ENCODE measurements at places on chromosomes 6 and 20.

GRCh38 chr6:44868910-44869309, 459.2 kb upstream of the RUNX2 start:
- H3K4me1 ChIP-seq: no peaks in the 10 kb centered on the region
- H3K27ac ChIP-seq: no peak overlapping the region
- no peaks in the 10 kb centered on the region for H3K27me3 ChIP-seq
- H3K4me3 ChIP-seq: no peak overlapping the region
- no peak for DNase-seq
- no peaks in the 10 kb centered on the region for H3K36me3 ChIP-seq

GRCh38 chr20:43188861-43189553, 699 bp downstream of the PTPRT start:
- DNase-seq: no peak
- peaks cover 22% of the 10 kb centered on the region for H3K27me3 ChIP-seq
- no peak overlapping the region for H3K27ac ChIP-seq
- no peaks in the 10 kb centered on the region for H3K4me1 ChIP-seq
- H3K4me3 ChIP-seq: no peak overlapping the region

DNA sequence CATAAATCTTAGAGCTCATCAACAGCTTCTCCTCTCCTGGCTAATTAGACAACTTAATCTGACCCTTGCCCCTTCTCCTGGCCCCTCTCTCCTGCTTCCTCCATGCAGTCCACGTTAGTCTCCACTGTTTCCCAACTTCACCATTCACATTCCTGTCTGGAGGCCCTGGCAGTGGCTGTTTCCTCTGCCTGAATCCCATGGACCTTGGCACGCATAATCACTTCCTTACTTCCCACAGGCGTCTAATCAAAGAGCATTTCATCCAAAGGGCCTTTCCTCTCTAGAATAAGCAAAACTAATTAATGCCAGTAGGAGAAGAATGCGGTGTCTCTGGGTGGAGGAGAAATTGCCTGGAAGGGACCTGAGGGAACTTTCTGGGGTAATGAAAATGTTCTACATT, 16.4 kb upstream of the XRN2 start:
- no peak overlapping the region for H3K27ac ChIP-seq
- no peaks in the 10 kb centered on the region for H3K36me3 ChIP-seq
- no peaks in the 10 kb centered on the region for H3K27me3 ChIP-seq
- no peaks in the 10 kb centered on the region for H3K4me1 ChIP-seq

- no peaks in the 10 kb centered on the region for H3K4me1 ChIP-seq
- no peak overlapping the region for H3K27ac ChIP-seq
- no peak for DNase-seq
- no peaks in the 10 kb centered on the region for H3K27me3 ChIP-seq
- H3K4me3 ChIP-seq: no peak overlapping the region
These were observed 162.5 kb downstream of the CDH4 start for GRCh38 chr20:61414455-61414991.

DNA sequence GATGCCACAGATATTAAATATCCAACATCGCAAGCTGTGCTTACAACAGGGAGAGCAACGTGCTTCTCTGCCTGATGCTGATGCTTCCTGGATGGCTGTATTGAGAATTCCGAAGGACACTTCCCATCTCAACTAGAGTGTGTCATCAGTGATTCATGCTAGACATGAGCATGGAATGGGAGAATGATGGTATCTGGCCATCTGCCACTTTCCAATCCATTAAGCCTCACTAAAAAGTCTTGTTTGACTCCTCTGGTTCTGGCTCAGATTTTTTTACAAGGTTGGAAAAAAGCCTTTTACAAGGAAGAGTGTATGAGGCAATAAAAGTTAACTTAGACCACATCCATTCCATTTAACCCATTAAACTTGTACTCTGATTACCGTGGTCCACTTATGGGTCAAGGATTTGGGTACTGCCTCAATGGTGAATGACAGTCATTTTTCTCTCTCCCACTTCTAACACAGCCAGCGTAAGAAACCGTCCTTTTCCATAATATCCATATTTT, 265.3 kb downstream of the UST start:
- no peaks in the 10 kb centered on the region for H3K36me3 ChIP-seq
- no peaks in the 10 kb centered on the region for H3K4me1 ChIP-seq
- DNase-seq: no peak
- H3K4me3 ChIP-seq: no peak overlapping the region
- H3K27ac ChIP-seq: no peak overlapping the region
- H3K27me3 ChIP-seq: no peaks in the 10 kb centered on the region

DNA sequence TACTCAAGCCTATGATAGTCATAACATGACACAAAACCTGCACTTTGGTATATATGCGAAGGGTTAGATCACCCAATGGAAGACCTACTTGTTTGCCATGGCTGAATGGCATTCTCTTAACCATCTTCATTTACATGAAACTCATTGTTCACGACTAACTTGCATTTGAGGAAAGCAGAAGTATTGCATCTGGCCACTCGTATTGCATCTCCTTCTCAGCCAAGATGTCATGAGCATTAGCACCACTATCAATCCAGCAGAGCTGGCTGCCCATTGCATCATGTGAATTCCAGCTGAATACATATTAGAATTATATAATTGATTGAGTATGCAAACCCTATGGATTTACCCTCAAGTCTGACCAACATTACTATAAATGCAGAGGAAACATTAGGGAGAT, 390.2 kb downstream of the LAMA2 start:
- no peaks in the 10 kb centered on the region for H3K36me3 ChIP-seq
- no peaks in the 10 kb centered on the region for H3K4me1 ChIP-seq
- H3K27me3 ChIP-seq: no peaks in the 10 kb centered on the region
- no peak for DNase-seq
- no peak overlapping the region for H3K27ac ChIP-seq
- H3K4me3 ChIP-seq: no peak overlapping the region

DNA sequence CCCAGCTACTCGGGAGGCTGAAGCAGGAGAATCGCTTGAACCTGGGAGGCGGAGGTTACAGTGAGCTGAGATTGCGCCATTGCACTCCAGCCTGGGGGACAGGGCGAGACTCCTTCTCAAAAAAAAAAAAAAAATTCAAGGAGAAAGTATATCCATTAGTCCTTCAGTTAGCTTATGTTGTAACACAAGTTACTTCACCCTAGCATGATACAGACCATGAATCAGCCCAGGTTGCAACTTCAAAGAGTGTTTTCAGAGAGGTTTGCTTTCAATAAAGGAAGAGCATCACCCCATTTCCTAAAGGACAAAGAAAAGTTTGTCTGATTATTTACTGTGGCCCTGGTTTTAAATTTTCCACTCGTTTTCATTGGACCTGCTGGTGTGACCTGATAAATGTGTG, 73.0 kb downstream of the SERAC1 start:
- no peak for DNase-seq
- H3K36me3 ChIP-seq: no peaks in the 10 kb centered on the region
- H3K4me3 ChIP-seq: no peak overlapping the region
- H3K27ac ChIP-seq: no peak overlapping the region
- no peaks in the 10 kb centered on the region for H3K27me3 ChIP-seq

DNA sequence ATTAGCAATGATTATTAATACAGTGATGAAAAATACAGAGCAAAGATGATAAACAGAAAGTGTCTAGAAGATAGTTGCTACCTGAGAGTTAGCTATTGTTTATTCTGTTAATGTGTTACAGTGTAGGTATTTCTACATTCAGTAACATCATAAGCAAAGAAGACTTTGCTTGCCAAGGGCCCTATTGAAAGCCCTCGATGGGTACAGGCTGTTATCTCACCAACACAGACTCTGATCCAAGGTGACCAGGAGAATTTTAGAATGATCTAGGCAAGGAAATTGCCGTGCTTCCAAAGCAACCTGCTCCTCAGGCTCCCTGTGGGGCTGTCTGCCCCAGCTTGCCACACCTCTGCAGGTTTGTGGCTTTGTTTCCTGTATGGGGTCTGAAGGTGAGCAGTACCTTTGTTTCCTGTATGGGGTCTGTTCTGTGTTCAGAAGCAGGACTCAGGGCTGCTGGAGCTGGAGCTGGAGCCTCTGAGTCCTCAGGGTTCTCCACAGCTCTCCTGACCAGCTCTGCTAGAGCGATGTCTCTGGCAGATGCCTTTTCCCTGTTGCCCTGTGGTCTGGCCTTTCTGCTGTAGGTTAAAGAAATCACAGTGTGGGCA, 32.5 kb downstream of the PHACTR3 start:
- H3K4me3 ChIP-seq: no peak overlapping the region
- no peaks in the 10 kb centered on the region for H3K36me3 ChIP-seq
- DNase-seq: no peak

- H3K27ac ChIP-seq: no peak overlapping the region
- H3K27me3 ChIP-seq: no peaks in the 10 kb centered on the region
- no peaks in the 10 kb centered on the region for H3K36me3 ChIP-seq
These were observed 300.7 kb downstream of the RNGTT start for GRCh38 chr6:88662653-88663174.

DNA sequence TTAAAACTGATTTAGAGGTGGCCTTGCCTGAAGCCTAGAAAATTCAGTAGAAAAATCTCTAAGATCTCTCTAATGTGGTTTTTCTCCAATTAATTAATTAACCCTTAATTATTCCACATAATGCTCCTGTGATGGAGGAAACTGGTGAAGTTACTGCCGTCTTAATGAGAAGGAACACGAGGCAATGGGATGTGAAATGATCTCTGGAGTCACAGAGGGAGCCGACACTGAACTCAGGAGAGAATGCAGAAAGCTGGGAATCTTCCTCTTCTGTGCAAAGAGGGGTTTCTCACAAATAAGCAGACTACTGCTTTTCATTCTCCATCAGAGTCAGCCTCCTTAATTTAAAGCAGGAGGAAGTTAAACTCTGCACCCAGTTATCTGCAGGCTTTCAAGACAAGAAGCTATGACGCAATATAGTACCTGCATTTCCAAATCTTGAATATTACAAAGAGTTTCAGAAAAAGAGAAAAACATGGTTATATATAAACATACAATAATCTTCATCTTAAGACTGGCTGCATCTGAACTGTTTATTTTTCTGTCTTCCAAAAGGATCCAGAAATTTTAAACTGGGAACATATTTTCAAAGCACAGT, 18.1 kb upstream of the SNRPB2 start:
- no peaks in the 10 kb centered on the region for H3K27me3 ChIP-seq
- no peaks in the 10 kb centered on the region for H3K36me3 ChIP-seq
- no peak overlapping the region for H3K27ac ChIP-seq
- H3K4me1 ChIP-seq: no peaks in the 10 kb centered on the region
- no peak for DNase-seq

Data from colonic mucosa (tissue), 4 donors.